ENCODE measurements at places on chromosomes 7 and 10.

DNA sequence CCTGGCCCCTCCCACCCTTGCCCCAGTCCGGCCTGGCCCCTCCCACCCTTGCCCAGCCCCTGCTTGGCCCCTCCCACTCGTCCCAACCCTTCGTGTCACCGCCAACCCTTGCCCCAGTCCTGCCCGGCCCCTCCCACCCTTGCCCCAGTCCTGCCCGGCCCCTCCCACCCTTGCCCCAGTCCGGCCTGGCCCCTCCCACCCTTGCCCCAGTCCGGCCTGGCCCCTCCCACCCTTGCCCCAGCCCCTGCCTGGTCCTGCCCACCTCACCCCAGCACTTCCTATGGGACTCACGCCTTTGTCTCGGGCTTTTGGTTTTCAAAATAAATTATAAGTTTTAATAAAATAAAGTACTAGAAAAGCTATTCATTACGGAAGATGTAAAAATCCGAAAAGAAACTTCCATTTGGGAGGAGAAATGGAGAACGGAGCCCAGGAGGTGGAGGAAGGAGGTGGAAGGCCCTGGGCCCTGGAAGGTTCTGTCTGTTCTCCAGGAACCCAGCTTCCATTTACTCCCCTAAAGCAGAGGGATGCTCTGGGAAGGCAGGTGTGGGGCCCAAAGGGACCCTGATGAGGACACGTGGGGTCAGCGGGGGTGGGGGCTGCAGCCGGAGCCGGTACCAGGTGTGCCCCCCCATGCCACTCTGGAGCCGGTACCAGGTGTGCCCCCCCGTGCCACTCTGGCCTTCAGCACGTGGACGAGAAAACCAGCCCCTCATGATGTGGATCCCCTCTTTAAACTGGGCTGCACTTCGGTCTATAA is 52.2 kb downstream of the PWWP2B start:
- DNase-seq: no peak

GRCh38 chr10:129969184-129969910 is 5.3 kb upstream of the EBF3 start:
- no peak for DNase-seq

- no peak for DNase-seq
Measured at GRCh38 chr7:133830081-133830480, 297.1 kb upstream of the LRGUK start.

DNA sequence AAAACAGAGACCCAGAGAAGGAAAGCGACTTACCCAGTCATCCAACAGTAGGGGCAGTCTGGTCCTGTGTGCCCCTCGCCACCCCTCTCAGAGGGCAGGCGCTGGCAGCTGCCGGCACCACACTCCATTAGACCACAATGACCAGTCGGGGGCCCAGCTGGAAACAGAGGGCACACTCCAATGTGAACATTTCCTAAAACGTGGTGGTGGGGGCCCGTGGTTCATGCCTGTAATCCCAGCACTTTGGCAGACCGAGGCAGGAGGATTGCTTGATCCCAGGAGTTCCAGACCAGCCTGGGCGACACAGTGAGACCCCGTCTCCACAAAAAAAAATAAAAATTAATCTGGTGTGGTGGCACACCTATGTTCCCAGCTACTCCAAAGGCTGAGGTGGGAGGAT is 912 bp upstream of the OAT start:
- no peak for DNase-seq

DNA sequence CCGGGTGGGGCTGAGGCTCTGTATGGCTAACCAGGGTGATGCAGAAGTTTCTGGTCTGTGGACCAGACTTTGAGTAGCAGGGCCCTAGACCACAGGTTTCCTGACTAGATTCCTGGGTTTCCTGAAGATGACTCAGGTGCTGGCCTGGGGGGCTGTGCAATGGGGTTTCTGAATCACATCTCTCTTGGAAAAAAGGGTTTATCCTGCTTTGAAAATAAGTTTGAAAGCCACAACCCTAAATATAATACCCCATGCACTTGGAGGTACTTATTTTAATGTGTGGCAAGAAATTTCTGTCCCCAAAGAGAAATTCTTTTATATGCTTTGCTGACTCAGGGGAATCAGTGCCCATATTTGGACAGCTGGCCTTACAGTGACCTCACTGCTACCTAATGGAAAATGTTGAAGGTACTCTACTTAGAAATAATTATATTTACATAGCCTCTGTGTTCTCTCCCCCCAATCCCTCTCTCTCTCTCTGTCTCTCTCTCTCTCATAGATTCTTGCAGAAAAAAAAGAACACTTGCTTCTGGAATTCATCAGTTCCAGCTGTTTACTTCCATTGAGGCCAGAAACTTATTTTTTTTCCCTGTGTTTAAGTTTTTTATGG is 184.4 kb upstream of the LYZL2 start:
- no peak for DNase-seq

GRCh38 chr7:22998519-22998896 is 15.4 kb downstream of the HYCC1 start:
- no peak for DNase-seq

- no peak for DNase-seq
Measured at GRCh38 chr7:120462991-120463390, 190.0 kb downstream of the KCND2 start.

DNA sequence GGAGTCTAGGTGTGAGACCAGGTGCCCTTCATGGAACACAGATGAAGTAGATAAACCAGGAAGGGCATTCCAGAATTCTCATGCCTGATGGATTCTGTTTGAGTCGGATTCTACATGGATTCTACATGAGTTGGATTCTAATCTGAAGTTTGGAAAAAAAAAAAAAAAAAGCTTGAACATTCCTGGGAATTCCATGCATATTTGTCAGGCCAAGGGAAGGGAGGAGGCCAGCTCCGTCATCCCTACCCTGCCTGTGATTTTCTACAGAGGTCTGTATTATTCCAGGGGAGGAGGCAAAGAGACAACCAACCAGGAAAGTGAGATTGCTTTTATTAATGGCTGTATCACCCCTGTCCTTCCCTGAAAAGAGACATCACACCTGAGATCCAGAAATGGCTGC is 27.8 kb upstream of the EBLN1 start:
- DNase-seq: no peak

GRCh38 chr10:121596689-121597503 is 1.3 kb downstream of the FGFR2 start:
- DNase-seq: no peak

- DNase-seq: no peak
Measured at GRCh38 chr7:105583061-105583460, 1.8 kb upstream of the EFCAB10 start.

DNA sequence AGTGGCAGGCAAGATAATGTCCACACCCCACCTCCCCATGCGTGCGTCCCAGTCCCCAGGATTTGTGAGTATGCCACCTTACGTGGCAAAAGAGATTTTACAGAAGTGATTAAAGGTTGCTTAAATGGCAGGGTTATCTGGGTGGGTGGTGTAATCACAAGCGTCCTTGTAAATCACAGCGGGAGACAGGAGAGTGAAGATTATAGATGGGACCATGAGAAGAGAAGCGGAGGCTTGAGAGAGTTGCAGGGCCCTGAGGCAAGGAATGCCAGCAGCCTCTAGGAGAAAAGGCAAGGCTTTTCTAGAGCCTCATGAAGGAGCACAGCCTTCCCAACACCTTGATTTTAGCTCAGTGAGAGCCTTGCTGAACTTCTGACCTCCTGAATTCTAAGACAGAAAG is 10.2 kb downstream of the ZRANB1 start:
- no peak for DNase-seq

- no peak for DNase-seq
Measured at GRCh38 chr7:111006040-111006439, 84.9 kb upstream of the LRRN3 start.

DNA sequence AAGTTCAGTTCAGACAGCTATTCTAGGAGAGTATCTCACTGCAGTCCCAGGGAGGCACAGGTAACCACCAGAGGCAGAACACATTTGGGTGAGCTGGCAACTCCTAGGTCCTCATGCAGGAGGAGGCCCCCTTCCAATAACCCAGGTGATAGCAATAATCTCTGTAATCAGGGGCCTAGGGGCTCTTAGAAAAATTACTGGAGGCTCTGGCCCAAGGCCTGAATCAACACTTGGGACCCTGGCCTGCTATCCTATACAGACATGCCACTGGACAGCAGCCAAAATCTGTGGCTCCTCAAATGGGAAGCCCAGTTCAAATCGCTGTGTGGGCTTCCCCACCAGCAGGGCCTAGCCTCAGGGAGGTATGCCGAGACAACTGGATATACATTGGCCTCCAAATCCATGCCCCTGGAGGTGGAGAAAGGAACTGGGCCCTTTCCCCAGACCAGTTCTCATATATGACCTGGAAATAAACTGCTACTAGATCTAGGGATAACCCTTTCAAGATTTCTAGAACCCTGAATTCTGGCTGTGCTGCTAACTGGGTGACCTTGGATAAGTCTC is 1.6 kb downstream of the AVPI1 start:
- no peak for DNase-seq

- no peak for DNase-seq
Measured at GRCh38 chr7:11946794-11947193, 114.8 kb upstream of the THSD7A start.

DNA sequence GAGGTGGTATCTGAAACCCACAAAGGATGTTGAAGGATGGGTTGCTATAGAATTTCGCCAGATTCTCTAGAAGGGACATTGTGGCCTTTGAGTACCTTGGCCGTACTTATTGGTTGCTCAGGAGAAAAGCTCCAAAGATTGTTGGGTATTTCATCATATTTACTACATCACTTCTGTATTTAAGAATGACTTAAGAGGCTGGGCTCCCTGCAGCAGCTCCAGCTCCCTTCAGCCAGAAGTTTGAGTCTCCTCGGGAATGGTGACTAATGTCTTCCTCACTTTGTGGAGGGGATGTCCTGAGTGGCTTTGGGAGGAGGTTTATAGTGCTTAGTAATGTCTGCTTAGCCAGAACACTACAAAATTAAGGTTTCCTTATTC is 18.1 kb downstream of the MINDY4 start:
- DNase-seq: no peak

DNA sequence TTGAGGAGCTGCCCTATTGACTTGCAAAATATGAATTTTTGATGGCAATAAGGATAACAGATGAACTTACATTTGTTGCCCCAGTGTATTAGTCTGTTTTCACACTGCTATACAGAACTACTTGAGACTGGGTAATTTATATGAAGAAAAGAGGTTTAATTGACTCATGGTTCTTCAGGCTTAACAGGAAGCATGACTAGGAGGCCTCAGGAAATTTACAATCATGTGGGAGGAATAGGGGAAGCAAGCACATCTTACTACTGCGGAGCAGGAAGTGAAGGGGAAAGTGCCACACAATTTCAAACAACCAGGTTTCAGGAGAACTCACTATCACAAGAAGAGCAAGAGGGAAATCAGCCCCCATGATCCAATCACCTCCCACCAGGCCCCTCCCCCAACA is 57.9 kb downstream of the ZNF22 start:
- DNase-seq: no peak

- no peak for DNase-seq
Measured at GRCh38 chr7:17139081-17139480, 159.4 kb upstream of the AHR start.

DNA sequence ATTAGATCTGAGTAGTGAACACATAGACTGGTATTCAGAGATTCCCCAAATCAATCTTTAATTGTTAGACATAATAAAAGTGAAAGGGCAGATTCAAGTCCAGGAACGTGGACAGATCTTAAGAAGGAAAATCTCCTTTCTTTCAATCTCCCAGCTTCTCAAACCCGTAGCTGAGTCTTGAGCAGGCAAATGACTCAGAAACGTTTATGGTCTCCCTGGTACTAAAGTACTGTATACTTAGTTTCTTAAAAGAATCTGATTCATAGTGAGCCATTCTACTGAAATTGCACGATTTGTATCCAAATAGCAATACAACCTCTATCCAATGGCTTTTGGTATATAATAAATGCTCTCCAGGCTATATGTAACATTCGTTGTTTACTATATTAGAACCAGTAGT is 140.4 kb upstream of the RHEB start:
- DNase-seq: no peak

- DNase-seq: no peak
Measured at GRCh38 chr7:64433590-64433989, 119.8 kb downstream of the ZNF736 start.

DNA sequence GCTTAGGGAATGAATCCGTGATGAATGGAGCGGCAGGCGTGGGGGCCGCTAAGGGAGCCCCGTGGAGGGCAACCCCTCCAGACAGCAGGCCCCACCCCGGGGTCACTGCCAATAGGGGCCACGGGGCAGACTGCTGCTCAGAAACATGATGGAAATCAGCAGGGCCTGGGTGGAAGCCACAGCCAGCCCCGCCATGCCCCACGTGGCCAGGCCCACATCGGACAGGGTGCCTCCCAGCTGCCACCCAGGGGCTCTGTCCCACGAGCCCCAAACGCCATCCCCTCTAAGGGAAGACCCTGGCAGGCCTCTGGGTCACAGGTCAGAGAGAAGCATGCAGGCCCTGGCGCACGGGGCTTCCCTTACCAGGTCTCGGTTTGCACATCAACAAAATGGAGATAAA is 28.4 kb downstream of the TNRC18 start:
- no peak for DNase-seq

DNA sequence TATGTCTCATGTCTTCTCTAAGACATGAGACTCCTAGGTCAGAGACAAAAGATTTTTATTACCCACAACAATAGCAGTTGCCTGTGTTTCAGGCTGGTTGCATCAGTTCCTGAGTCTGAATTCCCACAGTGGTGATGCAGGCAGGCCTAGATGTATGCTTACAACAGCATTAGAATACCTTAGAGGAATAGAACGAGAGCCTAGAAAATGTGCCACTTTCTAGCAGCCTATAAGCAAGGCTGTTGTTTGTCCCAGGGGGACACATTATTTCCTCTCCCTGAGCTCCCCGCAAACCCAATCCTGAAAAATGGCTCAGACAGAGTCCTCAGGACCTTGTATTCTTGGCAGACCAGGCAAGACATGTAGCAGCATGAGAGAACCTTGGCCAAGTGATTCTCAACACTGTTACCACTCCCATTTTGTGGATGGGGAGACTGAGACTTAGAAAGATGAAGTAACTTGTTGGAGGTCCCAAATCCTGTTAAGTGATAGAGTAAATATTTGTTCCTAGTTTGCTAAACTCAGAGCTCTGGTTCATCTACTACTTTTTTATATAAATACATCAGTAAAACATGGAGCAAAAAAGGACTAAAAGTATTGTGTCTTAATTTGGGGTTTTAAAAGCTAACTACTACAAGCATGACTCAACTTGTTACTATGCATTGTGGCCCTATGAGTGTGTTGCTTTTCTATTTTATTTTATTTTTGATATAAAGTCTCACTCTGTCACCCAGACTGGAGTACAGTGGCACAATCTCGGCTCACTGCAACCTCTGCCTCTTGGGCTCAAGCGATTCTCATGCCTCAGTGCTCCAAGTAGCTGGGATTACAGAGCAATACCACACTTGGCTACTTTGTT is 14.2 kb downstream of the VTI1A start:
- DNase-seq: peak; percentile 46

GRCh38 chr10:129601737-129602136 is 134.7 kb downstream of the MGMT start:
- no peak for DNase-seq

DNA sequence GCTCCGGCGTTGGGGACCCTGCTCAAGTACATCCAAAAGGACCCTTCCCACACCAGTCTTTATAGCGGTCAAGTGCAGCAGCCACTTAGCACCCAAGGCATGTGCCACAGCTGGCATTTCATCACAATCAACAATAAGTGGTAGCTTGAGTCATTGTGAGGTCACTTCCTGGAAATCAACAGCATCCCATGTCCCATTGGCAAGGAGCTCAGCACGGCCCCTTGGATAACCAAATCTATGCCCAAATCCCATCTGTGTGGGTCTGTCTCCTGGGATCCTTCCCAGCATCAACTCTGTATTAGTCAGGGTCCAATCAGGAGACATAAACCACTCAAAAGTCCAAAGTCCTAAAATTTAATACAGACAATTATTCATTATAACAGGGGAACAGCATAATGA is 27.1 kb downstream of the MDH2 start:
- no peak for DNase-seq

- no peak for DNase-seq
Measured at GRCh38 chr10:49119746-49120145, 4.4 kb upstream of the VSTM4 start.
